Osteoblast (primary cell): ENCODE measurements at places on chromosomes 1 and 21.
A peak's percentile ranks its signal among the peaks of the same experiment; 100 is the strongest.

GRCh38 chr1:157653494-157653873 lies 47.1 kb downstream of the FCRL3 start:
- DNase-seq: no peak

GRCh38 chr1:180169640-180170195 lies 15.0 kb downstream of the QSOX1 start:
- peak; percentile 64 for DNase-seq

DNA sequence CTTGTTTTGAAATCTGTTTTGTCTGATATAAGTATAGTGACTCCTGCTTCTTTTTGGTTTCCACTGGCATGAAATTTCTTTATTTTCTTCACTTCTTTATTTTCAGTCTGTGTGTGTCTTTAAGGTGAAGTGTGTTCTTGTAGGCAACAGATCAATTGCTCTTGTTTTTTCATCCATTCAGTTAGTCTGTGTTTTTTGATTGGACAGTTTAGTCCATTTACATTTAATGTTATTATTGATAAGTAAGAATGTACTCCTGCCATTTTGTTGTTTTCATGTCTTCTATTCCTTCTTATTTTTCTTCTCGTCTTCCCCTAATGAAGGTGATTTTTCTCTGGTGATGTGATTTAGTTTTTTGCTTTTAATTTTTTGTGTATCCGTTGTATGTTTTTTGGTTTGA lies 487.7 kb upstream of the PBX1 start:
- no peak for DNase-seq

GRCh38 chr21:28455253-28455600 lies 537.5 kb downstream of the LTN1 start:
- DNase-seq: peak; percentile 65

- no peak for DNase-seq
These were observed 67.4 kb upstream of the DMRTA2 start for GRCh38 chr1:50490640-50491039.

DNA sequence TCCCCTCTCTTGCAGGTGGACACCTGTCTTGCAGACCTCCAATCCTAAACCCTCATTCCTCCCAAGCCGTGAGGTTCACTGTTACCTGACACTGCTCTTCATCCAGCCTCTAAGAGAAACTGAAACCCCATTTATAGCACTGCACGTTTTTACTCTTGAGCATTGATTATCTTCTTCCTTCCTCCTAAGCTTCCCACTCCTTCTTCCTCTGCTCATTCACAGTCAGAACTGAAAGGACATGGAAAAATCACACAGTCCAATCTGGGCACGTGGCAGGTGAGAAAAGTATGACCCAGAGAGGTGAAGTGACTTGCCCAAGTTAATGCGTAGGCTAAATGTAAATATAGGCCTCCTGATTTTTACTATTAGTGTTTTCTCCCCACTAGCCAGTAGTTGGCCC lies 43.4 kb upstream of the SLC2A1 start:
- DNase-seq: no peak

- no peak for DNase-seq
These were observed 147.8 kb downstream of the SLC45A1 start for GRCh38 chr1:8465692-8466091.

- no peak for DNase-seq
These were observed 6.5 kb upstream of the HMCN1 start for GRCh38 chr1:185727726-185728125.

DNA sequence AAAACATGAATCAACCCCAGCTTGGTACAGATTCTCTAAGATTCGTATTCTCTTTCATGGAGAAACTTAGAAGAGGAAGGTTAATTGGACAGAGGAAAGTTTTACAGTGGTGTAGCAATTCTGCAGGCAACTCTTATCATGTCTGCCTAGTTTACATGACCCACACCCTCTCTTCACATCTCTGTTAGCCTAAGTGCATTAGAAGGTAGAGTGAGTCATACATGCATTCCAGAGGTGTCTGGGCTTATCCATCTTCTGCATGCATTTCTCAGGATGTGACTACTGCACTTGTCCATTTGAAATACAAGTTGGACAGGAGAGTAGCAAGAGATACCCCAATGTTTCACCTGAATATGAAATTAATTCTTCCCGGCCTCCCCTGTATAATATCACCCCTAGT lies 578.4 kb upstream of the NCAM2 start:
- no peak for DNase-seq

DNA sequence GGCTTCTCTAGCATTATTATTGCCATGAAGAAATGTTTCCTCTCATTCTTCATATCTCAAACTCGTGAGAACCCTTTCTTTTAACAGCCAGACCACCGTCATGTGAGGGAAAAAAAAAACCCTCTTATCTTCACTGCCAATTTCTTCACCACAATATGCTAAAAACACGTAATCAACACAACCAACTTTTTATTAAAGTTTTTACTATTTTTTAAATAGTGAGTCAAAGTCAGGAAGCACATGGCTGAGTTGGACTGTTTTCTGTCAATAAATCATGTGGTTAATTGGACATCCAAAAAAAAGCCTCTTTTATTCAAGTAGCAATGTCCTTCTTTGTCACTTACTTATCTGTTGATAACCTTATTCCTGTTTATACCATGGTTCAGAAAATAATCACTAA lies 55.9 kb upstream of the SAMD13 start:
- no peak for DNase-seq

- no peak for DNase-seq
These were observed 43.4 kb downstream of the NMNAT2 start for GRCh38 chr1:183374825-183375224.

DNA sequence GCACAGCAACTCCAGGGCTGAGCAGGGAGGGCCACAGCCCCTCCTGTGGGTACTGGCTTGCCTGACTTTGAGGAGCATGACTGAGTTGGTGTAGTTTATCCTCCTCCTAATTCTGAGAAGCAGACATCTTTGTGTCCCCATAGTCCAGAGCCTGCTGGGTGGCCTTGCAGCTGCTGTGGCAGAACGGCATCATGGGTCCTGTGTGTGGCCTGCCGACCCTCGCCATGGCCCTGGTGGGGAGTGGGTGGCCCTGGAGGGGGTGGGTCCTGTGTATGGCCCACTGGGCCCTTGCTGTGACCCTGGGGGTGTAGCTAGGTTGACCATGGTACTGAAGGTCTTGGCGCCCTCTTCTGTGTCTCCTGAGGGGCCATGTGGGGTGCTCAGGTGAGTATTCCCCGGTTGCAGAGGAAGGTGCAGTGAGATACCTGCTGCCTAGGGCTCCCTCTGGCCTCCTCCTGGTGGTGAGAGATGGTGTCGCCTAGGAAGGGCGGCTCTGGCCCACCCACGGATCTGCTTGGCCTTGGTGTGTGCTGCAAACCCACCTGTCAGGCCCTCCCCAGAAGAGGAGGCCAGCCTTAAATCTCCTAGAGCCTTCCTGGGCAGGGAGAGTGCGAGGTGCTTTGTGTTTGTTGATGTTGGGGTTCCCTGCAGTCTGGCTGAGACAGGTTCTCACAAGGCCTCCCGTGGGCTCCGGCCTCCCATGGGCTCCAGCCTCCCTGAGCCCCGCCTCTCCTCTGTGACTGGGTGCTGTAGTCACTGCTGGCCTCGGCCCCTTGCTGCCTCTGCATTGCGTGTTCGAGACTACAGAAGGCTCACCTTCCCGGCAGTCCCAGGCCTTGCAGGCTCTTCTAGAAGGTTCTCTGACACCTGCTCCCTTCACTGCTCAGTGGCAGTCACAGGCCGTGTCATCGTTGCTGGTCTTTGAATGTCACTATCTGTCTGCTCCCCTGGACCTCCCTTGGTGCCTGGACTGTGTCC lies 7.8 kb downstream of the SNAP47 start:
- peak; percentile 49 for DNase-seq

DNA sequence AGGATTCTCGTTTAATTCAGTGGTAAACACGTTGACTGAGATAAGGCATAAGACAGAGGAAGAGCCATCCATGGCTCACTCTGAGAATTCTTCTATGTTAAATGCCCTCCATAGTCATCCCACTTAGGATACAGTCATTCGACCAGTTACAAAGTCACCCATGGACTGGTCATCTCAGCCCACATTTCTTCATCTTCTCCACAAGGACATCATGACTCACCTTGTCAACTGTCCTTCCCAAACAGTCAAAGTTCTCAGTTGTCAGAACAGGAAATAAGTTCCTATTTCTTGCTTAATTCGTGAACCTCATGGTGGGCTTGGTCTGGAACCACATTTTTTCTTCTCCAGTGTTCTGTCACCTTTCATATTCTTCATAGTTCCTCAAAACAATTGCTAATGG lies 133.2 kb downstream of the TGFB2 start:
- no peak for DNase-seq
